Progenitor cell of endocrine pancreas (in vitro differentiated cells): ENCODE measurements at places on chromosomes 2 and 18. TPM values are rescaled to one million over a fixed set of nuclear protein-coding genes. Genes with fewer than 3 reads are reported as not detected.

- peak overlapping the region; percentile 91 for H3K27ac ChIP-seq
- H3K4me1 ChIP-seq: peaks cover 10% of the 10 kb centered on the region
- no peaks in the 10 kb centered on the region for H3K36me3 ChIP-seq
- no peak for DNase-seq
- peaks cover 5% of the 10 kb centered on the region for H3K27me3 ChIP-seq
These were observed 818 bp downstream of the ITGB1BP1 start for GRCh38 chr2:9422321-9423099.

DNA sequence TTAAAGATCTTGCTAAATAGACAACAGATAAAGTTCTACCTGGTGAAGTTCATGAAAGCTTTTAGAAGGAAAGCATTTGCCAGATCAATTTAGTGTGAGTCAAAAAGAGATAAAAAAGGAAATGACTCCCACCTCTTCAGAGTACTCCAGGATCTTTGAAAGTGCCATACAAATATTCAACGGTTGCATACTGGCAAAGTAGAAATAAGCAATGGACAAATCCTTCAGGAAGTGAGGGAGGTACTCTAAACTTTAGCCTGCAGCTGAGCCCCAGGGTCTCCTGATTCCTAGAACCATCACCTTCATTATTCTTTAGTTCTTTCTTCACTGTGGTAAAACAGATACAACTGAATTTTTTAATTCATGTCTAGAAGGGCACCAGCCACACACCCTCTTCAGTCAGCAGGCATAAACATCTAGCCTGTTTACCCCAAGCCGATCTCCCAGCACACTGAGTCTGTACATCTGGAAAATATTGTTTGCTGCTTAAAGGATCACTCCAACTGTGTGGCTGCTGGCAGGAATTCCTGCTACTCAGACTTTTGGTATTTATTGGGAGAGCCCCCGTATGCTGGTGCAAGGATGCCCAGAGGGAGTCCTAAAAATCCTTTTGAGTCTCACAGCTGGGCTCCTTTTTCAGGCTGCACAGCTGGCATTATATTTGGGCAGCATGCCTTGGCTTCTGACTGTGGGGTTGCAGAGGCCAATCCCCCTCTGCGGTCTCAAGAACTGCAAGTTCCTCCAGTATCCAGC lies 72.3 kb upstream of the SESTD1 start:
- no peak for DNase-seq
- no peaks in the 10 kb centered on the region for H3K36me3 ChIP-seq
- peaks cover 5% of the 10 kb centered on the region for H3K4me1 ChIP-seq
- H3K4me3 ChIP-seq: no peak overlapping the region

DOCK10 gene
- 3.6 and 4.6 TPM in 2 replicates for total RNA-seq

DNA sequence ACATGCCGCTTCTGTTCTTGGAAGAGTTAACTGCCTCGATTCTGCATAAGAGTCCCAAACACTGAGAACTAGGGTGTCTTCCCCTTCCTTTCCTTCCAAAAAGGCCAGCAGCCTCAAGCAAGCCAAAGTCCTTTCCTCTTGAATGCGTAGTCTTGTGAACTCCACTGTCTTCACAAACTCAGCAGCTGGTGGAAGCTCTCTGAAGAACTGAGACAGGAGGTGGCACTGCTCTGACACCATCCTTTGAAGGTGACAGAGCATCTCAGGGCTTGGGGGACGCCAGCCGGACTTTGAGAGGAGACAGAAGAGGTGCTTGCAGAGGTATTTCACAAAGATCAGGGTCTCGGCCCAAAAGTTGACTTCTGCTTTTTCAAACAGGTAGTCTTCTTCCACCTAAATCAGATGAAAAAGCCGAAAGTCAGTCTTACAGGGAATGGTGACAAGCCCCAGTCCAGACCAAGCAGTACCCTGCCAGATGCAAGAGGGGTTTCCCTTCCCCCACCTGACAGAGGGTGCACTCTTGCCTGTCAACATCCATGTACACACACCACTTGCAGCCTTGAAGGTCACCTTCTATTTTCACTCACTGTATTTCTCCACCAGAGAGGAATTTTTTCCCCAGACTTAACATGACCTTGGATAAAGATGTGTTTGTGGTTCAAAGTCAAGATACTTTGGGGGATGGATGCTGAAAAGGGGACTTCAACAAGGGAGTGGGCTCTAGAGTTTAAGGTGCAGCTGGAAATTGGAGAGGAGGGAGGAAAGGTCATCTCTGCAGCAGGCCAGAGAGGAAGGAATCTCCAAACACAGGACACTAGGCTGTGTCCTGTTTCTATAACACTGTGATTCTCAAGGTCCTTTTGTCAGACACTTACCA lies 4.8 kb upstream of the ZFP36L2 start:
- H3K4me1 ChIP-seq: peaks cover 16% of the 10 kb centered on the region
- no peak overlapping the region for H3K4me3 ChIP-seq
- H3K27ac ChIP-seq: no peak overlapping the region
- no peaks in the 10 kb centered on the region for H3K27me3 ChIP-seq
- peaks cover 6% of the 10 kb centered on the region for H3K36me3 ChIP-seq

DNA sequence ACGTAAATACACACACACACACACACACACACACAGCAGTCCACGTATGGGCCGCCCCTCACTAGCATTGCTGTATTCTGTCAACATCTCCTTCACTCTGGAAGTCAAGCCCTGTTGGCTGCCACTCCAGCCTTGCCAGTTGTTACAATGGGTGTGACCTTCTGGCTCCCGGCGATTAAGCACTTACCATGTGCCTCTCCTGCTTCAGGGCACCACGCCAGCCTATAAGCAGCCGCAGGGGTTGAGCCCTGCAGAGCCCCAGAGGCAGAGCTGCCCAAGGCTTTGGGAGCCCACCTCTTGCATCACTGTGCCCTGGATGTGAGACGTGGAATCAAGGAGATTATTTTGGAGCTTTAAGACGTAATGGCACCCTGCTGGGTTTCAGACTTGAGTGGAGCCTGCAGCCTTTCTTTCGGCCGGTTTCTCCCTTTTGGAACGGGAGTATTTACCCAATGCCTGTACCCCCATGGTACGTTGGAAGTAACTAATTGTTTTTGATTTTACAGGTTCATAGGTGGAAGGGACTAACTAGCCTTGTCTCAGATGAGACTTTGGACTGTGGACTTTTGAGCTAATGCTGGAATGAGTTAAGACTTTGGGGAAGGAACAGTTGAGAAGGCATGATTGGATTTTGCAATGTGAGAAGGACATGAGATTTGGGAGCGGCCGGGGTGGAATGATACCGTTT lies 54.5 kb upstream of the ROCK2 start:
- no peaks in the 10 kb centered on the region for H3K4me1 ChIP-seq
- peaks cover 17% of the 10 kb centered on the region for H3K27me3 ChIP-seq
- no peak overlapping the region for H3K27ac ChIP-seq
- no peak overlapping the region for H3K4me3 ChIP-seq
- no peaks in the 10 kb centered on the region for H3K36me3 ChIP-seq
- no peak for DNase-seq

CD8B gene
- 0.62 TPM in 1 of 2 replicates, not detected in the other for total RNA-seq

FSIP2 gene
- total RNA-seq: 19.4 and 26.8 TPM in 2 replicates

ASPRV1 gene
- total RNA-seq: 1.1 and 1.2 TPM in 2 replicates

DNA sequence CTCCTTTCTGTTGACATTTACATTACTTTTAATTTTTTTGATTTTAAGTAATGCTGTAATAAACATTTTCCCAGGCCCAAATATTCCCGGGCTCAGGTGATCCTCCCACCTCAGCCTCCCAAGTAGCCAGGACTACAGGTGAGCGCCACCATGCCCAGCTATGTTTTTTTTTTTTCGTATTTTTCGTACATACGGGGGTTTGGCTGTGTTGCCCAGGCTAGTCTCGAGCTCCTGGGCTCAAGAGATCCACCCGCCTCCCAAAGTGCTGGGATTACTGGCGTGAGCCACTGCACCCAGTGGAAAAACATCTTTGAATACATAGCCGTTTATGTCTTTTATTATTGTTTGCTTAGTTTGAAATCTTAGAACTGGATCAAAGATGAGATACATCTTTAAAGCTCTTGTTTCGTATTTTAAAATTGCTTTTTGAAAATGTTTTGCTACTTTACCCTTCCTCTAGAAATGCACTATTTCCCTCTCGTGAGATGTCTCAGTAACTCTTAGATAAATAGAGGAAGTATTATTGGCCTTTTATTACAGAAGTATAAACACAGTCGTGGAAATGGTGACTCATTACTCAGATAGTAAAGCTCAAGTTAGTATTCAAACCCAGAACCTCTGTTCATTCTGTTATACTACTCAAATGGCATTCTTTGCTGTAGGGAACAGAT lies 2.4 kb downstream of the SMCHD1 start:
- peaks cover 19% of the 10 kb centered on the region for H3K27me3 ChIP-seq
- peaks cover 7% of the 10 kb centered on the region for H3K36me3 ChIP-seq
- H3K27ac ChIP-seq: peak overlapping the region; percentile 59
- peak overlapping the region; percentile 65 for H3K4me3 ChIP-seq

GRCh38 chr2:40244675-40245074 lies 207.2 kb downstream of the SLC8A1 start:
- H3K4me3 ChIP-seq: no peak overlapping the region
- H3K4me1 ChIP-seq: peaks cover 2% of the 10 kb centered on the region
- no peak overlapping the region for H3K27ac ChIP-seq
- H3K36me3 ChIP-seq: no peaks in the 10 kb centered on the region
